ENCODE measurements at places on chromosomes 1 and 21. TPM values are rescaled to one million over a fixed set of nuclear protein-coding genes. Genes with fewer than 3 reads are reported as not detected.
A peak's percentile ranks its signal among the peaks of the same experiment; 100 is the strongest.

Gene SMIM34
- polyA plus RNA-seq = not detected

Gene PLA2G2D
- not detected for polyA plus RNA-seq

Gene BARHL2
- not detected for polyA plus RNA-seq

Gene ETNK2
- polyA plus RNA-seq = 1.3 TPM

Gene FCRL5
- polyA plus RNA-seq = 0.01 TPM

Gene SLC25A34
- polyA plus RNA-seq = 1.3 TPM

Gene ZNF648
- not detected for polyA plus RNA-seq

- no peak for DNase-seq
Measured at GRCh38 chr1:215140135-215140534, 57.6 kb downstream of the KCNK2 start.

DNA sequence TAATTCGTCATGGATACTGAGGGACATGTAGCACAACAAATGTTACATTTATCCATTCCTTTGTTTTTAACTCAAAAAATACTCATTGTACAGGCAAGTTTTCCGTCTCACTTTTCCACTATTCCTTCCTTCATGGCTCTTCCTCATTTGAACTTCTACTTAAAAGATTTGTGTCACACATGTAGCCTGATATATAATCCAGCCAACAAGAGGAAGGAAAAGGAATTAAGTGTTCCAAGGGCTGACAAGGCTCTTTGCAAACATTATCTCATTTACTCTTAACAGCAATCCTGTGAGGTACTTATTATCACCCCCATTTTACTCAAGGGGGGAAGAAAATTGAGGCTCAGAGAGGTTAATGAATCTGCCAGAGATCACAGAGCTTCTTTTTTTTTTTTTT, 22.9 kb downstream of the CD244 start:
- DNase-seq = no peak

GRCh38 chr1:203181586-203182386, 4.7 kb downstream of the CHI3L1 start:
- no peak for DNase-seq

- DNase-seq = no peak
Measured at GRCh38 chr1:12709091-12709491, 6.8 kb upstream of the AADACL3 start.

- DNase-seq = no peak
Measured at GRCh38 chr1:100950781-100951180, 54.9 kb downstream of the SLC30A7 start.

- DNase-seq = no peak
Measured at GRCh38 chr1:196438329-196438728, 169.9 kb downstream of the KCNT2 start.

- DNase-seq = no peak
Measured at GRCh38 chr1:92886886-92887419, 55.1 kb downstream of the RPL5 start.

DNA sequence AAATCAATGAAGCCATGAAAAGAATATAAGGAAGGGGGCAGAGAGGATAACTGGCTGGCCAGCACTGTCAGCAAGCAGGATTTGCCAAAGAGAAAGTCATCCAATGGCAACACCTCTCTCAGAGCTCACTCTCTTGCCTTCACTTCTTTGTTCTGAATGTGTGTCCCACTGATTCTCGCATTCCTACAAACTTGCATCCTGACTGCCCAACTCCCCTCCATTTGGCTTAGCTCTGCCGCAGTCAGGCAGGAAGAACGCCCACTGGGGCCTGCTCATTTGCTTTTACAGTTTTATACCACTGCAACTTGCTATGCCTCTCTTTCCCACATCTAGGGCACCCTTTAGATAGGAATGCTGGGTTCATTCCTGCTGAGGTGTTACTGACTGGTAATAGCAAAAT, 364.2 kb upstream of the ST6GALNAC5 start:
- DNase-seq = no peak

DNA sequence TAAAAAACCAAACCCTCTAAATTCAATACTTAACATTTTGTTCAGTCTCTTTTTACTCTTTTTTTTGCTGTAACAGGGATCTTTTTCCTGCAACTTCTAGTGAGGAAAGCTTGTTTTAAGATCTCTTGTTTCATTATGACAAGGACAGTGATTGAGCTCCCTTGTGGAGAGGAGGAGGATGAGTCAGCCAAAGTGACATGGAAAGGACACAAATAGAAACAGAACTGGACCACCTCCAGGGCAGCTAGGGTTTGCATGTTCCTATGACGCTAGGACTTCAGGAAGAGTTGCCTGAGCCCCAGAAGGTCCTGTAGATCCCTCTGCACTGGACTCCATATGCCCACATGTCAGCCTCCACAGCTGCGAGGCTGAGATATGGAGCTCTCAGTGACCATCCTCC, 212.6 kb upstream of the FAM78B start:
- DNase-seq = peak; percentile 76

DNA sequence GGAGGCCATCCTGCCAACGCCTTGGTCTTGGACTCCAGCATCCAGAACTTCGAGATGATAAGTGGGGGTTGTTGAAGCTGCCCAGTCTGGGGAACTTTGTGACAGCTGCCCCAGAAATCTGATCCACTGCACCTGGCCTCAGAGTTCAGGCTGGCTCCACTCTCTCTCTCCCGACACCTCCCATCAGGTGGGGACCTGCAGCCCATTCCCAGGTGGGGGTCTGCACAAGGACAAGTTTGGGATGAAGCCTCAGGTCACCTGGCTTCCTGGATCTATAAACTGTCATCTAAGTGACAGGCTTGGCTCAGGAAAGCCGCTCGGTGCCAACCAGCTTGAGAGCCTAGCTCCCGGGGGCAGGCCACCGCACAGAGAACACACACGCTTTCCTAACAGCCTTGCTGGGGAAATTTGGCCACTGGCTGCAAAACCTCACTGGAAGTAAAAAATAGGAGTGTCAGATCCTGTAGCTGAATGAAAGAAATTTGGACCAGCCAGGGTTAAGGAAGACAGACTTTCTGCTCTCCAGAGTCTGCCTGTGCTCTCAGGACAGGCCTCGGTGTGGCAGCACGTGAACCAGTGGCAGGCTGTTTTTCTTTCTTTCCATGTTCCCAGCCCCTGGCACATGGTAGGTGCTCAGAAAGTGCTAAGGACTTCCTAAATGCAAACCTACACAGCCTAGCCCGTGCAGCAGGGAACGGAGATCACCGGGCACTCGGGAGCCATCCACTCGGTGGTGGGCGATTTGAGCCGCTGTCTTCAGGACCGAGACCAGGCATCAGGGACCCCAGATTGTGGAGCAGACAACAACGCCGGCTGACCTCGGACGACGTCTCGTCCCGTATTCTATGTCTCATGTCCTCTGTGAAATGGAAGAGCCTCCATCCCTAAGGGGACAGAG, 42.6 kb upstream of the LBR start:
- peak; percentile 47 for DNase-seq

DNA sequence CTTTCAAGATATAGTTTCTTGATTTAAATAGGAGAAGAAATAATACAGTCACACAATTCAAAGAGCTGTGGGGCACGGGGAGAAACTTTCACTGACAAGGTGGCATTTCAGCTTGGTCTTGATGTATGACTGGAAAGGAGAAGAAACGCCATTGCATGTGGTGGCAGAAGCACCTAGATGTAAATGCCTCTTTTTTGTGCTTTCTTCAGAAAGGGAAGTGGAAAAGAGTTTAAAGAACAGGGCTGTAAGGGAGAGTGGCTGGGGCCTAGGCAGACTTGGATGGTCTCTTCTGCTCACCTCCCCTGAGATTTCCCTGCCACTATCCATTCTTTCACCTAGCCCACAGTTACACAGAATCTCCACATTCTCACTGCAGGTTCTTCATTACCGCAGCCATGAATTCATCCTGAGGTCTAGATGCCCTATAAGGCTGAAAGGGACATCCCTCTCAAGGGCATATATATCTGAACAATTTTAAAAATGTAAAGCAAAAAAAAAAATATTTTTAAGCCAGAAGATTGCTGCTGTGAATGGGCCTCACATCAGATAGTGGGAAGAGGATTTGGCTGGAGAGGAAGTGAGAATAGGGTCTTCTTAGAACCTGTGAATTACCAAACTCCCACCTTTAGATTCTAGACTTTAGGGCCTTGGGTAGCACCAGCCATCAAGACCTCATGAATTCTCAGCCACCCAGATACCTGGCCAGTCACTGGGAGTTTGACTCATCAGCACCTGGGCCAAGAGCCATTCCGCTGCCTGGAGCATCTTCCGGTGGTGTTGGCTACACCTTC, 23.4 kb downstream of the CACNA1E start:
- no peak for DNase-seq

DNA sequence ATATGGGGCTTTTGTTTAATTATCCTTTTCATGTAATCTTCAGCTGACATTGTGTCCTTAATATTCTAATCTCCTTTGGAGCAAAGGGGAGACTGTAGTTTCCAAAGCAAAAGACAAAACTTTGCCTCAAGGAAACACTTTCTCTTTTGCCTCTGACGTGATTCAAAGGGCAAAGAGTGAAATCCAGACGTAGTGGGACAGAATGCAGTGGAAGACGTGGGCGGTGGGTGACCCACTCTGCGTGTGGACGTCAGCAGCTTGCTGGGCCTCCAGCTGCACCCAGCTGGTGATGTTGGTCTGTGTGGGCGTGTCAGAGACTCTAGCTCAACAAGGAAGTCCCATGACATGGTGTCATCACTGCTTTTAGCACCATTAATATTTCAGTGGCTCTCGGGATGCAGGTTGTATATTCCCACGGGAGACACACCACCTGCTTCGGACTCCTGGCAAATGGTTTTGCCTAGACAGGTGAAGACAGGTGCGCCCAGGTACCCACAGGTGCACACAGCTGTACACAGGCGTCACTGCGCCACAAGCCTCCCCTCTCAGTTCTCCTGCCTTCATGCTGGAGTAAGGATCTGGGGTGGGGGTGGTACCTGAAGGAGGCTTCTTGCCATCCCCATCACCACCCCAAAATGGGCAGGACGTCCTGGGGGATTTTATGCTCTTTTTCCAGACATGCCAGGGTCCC, 292.1 kb upstream of the VAMP3 start:
- peak; percentile 50 for DNase-seq

GRCh38 chr1:83626603-83627002, 372.3 kb downstream of the TTLL7 start:
- no peak for DNase-seq

- no peak for DNase-seq
Measured at GRCh38 chr1:30730346-30731108, 7.1 kb upstream of the MATN1 start.

GRCh38 chr1:208042868-208043267, 131.9 kb upstream of the CD34 start:
- no peak for DNase-seq

GRCh38 chr1:94832446-94832845, 12.3 kb downstream of the SLC44A3 start:
- no peak for DNase-seq

DNA sequence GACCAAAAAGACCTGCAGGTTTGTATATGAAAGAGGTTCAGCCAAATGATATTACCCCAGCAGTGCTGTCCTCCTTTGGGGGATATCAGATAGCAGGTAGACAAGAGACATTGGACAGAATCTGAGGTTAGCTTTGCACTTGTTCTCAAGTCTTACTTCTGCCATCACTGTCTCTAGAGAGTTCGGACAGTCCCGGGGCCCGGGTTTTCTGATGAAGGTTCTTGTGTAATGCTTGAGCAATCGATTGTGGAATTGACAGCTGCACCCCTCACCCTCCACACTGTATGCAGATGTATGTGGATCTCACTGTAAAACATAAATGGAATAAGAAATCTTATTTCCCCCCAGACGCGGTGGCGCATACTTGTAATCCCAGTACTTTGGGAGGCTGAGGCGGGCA, 56.2 kb upstream of the MORC3 start:
- no peak for DNase-seq

- DNase-seq = no peak
Measured at GRCh38 chr1:44571712-44572571, 102.3 kb downstream of the TMEM53 start.

DNA sequence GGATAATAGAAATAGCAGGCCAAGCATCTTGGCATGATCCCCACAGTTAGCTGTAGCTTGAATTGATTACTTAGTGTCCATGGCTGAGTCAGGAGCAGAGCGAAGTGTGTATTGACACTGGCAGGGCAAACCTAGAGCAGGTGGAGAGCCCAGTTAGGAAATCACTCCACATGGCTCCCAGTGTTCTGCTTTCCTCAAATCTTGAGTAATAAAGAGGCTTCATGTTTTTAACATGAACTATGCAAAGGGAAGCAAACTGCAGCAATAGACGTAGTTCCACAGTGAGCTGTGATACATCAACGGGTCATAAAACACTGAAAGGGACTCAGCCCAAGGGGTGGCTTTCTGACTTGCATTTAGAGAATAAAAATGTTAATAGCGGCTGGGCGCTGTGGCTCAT, 28.9 kb downstream of the RHEX start:
- DNase-seq = no peak
